ENCODE measurements at places on chromosomes 7 and 10.

GRCh38 chr10:11018855-11019631, 1.4 kb downstream of the CELF2 start:
- no peak for DNase-seq

DNA sequence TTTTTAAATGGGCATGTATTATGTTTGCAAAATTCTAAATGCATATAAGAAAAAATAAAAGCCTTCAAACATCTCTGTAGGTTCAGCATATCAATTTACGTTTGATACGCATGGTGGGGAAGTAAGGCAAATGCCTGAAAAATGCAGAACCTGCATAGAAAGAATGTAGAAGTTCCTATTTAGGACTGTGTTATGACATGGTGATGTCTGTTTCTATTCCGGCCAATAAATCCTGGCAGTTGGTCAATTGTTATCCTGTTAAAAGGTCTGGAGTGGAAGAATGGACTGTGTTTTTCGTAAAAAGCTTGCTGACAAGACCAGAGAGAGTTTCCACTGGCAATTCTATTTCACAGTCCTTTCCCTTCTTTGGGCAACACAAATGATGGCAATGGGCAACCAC, 49.6 kb upstream of the CAV2 start:
- no peak for DNase-seq

DNA sequence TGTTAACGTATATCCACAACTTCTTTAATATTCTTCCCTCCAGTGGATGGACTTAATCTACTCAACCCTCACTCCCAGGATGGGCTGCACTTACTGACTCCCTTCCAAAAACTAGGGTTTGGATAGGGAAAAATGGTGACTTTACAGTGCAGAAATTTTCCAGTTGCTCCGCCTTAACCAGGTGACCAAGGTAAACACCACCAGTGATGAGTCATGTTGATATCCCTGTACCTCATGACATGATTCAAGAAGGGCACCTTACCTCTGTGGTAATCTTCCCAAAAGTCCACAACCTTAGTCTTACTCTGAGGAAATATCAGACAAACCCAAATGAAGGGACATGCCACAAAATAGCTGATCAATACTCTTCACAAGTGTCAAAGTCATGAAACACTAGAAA, 3.5 kb upstream of the GSTK1 start:
- DNase-seq, result no peak

DNA sequence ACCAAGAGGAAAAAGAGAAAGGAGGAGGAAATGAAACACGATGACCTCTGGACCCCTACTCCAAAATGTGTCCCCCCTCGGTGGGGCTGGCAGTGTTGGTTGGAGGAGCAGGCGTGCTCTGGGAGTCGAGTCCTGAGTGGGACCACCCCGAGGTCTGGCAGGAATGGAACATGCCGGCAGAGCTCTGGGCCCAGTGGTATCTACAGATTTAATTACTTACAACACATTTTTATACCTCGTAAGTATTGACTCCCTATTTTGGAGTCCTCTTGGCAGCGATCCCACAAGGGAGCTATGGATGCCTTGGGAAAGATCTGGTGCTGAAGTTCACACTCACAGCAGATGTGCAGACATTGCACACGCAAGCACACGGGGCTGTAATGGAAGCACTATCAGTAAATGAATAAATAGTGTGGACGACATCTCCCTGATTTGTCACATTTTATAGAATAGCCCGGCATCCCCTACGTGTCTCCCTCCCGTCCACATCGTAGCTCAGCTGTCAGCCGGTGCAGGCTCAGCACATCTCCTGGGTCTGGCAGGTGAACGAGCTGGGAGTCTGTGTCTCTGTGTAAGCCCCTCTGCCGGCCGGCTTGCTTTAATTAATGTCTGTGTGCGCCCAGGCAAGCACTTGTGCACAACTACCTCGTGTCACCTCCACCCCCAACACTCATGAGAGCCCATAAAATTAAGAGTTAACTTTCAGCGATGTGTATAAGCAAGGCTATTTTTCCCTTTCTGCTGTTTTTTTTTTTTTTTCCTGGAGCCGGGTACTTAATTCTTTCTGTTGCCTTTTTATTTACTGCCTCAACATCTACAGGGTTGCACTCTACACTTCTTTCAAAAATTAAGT, 603.2 kb downstream of the LRMDA start:
- DNase-seq, result no peak

- DNase-seq, result no peak
Measured at GRCh38 chr10:79420974-79421688, 24.3 kb downstream of the ZCCHC24 start.
